ENCODE measurements at places on chromosomes 6 and 20.

DNA sequence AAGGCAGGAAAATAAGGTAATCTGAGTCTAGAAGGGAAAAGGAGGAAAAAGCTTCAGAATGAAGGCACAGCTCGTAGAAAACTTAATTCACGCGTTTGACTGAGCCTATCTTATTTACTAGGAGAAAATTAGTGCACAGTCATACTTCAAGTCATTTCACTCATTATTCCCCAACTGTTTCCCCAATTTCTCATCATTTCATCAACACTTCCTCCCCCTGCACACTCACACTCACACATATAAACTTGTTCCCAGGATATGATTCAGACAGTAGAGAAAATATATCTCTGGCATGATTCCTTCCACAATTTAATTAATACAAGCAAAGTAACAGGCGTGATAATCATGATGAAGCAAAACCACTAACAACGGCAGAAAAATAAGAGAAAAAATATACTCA, 94.5 kb upstream of the F13A1 start:
- DNase-seq = no peak

- DNase-seq = no peak
These were observed 22.0 kb downstream of the DNPH1 start for GRCh38 chr6:43207286-43207685.

- DNase-seq = no peak
These were observed 60.0 kb downstream of the RFPL4B start for GRCh38 chr6:112407101-112407590.

GRCh38 chr6:81376745-81377144, 375.7 kb downstream of the TENT5A start:
- DNase-seq = no peak

DNA sequence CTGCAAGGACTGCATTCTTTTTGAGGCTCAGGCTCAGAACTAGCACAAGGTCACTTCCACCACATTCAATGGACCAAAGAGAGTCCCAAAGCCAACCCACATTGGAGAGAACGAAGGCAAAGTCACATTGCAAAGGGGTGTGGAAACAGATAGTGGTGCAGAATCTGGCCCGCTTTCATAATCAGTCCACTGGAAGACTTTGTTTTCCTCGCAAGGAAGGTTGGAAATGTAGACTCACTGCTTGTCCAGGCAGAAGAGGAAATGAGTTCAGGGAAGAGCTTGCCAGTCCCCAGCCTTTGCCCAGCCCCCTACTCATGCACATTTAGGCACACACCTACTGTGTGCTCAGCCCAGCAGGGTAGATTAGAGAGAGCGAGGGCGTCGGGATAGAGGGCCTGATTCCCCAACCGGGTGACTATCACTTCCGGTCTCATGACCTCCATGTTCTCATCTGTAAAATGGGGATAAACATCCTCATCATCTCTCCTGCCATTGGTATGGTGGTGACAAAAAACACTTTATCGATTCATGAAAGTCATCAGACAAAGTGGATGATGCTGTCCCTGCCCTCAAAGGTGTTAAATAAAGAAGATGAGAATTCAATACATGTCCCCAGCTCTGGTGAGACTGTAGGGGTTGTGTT, 24.3 kb upstream of the CCN5 start:
- no peak for DNase-seq

- DNase-seq = no peak
These were observed 6.3 kb upstream of the CDSN start for GRCh38 chr6:31126396-31127175.

DNA sequence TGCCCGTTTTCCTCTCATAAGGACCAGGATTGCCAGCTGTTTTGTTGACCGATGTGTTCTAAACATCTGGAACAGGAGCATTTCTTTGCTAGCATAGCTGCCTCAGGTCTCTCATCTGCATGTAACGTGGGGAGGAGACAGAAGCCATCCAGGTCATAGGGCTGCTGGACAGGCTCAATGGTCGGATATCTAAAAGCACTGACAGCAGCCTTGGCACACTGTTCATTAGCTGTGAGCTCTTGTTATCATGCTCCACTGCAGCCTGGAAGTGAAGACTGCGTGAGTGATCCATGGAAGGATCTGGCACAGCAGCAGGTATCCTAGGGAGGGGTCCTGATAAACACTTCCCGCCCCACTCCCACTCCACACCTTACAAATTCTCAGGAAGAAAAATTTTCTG, 175.3 kb downstream of the LRFN2 start:
- DNase-seq = no peak

DNA sequence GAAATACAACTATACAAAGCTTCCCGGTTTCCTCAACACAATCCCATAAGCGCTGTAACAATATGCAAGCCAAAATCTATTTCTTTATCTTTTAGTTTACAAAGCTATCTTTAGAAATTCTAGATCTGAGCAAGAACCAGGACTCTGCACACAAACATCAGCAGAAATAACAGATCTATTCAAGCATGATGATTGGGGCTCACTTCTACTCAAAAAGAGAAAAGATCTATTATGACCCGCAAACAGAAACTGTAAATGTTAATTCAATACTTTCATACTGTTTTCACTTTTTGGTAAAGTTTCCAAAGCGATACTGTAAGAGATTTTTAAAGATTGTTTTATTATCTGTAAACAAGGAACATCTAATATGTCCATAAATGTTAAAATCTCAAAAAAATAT, 86.6 kb downstream of the SESN1 start:
- no peak for DNase-seq

- no peak for DNase-seq
These were observed 213.0 kb upstream of the SUPT3H start for GRCh38 chr6:45590696-45591184.

GRCh38 chr6:138981416-138981815, 6.6 kb downstream of the REPS1 start:
- DNase-seq = no peak

GRCh38 chr20:34549291-34549928, 9.1 kb upstream of the MAP1LC3A start:
- DNase-seq = no peak

DNA sequence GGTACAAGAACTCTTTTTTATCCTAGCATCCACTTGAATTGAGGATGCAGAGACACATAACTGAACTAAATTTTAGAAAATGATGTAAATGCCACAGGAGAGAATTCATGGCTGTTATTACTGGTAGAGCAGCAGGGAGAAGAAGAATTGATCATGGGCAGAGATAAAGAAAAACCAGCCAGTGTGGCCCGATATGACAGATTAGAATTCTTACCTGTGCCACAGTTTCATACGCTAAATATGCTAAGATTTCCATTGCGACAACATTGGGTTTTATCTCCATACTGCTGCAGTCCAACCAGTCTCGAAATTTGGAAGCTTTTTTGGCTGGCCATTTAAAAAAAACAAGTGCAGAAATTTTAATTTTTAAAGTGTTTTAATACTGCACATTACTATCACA, 373.8 kb upstream of the RUNX2 start:
- DNase-seq = no peak

GRCh38 chr6:47265971-47266370, 43.7 kb downstream of the TNFRSF21 start:
- DNase-seq = no peak

DNA sequence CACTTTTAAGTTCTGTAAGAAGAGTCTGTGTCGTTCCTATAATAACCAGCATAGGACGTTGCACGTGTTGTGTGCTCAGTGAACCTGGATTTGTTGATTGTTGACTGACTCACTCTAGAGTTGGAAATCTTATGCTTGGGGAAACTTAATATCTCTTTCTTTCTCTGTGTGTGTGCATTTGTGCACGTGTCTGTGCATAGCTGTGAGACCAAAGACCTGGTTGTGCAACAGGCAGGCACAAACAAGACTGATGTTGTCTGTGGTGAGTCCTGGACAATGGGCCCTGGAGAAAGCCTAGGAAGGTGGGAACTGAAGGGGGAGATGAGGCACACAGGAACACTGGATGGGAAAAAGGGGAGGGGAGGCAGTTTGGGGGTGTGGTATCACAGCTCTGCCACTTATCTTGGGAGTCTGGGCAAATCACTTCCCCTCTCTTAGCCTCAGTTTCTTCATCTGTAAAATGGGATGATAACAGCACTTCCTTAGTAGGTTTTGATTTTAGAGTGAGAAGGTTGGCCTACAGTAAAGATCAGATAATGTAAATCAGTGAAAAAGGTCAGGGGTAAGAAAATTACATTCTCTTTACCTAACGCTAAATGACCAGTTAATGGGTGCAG, 8.4 kb downstream of the CD40 start:
- DNase-seq = no peak

GRCh38 chr6:157392927-157393668, 12.1 kb downstream of the ZDHHC14 start:
- no peak for DNase-seq

DNA sequence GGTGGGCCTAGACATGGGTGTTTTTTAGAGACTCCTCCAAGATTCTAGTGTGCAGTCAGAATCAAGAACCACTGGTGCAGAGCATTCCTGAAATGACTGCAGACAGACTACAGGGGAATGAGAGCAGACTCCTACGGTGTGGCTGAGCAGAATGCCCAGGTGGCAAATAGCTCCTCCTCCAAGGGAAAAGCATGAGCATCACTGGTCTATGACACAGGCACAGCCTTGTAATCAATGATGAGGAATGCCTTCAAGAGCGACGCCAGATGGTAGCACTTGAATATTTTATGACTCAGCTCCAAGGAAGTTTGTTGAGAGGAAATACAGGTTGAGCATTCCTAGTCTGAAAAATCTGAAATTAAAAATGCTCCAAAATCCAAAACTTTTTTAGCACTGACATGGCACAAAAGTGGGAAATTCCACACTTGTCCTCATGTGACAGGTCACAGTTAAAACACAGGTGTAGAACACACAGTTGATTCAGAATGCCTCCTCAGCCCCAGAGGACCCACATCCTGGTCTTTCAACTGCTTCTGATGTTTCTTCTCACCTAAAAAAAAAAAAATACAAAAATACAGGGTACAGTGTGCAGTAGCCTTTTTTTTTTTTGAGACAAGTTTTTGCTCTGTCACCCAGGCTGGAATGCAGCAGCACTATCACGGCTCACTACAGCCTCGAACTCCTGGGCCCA, 10.6 kb upstream of the FAM8A1 start:
- no peak for DNase-seq

- DNase-seq = no peak
These were observed 163.1 kb upstream of the CCN2 start for GRCh38 chr6:132114201-132114825.

All from midbrain (tissue), 1 donor.